ENCODE measurements at places on chromosomes 16 and 17. TPM values are rescaled to one million over a fixed set of nuclear protein-coding genes. Genes with fewer than 3 reads are reported as not detected.

- DNase-seq, result no peak
Measured at GRCh38 chr17:57640079-57640478, 105.0 kb downstream of the CCDC182 start.

DNA sequence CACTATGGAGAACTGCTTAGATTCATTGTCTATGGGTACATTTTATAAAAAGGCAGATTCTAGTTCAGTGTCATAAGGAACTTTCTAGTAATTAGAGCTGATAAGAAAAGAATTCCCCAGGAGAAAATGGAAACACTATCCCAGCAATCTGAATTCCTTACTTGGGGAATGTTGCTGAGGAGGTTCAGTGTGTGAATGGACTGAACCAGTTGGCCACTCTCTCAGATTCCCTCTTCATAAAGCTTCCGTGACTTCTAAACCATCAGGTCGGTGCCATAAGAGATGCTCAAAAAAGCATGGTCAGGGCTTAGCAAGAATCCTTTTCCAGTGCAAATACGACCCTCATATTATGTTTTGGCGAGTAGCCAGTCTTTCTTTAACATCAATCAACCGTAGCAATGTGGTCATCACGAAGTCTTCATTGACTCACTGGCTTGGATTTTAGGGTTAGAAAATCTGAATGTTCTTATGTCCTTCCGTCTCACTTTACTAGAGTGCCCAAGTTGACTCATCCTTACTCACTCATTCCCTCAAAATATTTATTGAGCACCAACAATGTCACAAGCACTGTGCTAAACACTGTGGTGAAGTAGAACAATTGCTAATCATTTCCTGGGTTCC is 102.7 kb upstream of the HLF start:
- no peak for DNase-seq

DNA sequence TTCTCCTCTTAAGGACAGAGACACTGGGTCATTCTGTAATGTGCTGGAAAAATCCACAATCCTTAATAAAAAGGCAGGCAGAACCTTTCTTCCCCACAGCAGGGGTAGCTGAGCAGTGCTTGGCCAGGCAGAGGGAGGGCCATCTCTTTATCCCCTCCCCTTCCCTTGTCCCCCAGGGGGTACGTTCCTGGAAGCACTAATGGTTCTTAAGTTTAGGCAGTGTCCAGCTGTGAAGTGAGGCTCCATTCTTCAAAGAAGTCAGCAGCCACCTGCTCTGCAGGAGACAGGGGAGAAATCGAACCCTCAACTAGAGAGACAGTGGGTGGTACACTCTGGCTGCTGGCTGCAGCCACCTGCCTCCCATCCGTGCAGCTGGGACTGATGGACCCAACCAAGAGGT is 533.9 kb upstream of the CDH11 start:
- DNase-seq, result no peak

DNA sequence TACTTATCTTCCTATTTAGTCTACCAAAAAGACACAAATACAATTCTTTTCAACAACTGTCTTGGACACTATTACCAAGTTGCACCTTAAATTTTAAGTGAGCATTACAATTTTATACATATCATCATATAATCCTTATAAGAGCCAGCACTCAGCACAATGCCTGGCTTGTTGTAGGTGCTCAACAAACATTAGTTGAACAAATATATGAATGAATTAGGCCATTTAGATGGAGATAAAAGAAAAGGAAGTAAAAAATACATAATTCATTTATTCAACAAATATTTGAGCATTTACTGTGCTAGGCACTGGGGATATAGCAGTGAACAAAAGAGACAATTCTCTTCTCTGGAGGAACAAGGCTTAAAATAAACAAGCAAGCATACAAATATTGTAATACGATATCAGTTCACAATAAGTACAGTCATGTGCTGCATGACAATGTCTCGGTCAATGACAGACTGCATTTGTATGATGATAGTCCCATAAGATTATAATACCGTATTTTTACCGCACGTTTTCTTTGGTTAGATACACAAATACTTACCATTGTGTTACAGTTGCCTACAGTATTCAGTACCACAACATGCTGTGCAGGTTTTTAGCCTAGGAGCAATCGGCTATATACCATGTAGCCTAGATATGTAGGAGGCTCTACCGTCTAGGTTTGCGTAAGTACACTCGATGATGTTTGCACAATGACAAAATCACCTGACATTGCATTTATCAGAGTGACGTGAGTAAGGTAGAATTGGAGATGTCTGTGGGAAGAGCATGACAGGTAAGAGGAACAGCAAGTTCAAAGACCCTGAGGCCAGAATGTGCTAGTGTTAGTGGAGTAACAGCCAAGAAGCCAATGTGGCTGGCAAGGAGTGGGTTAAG is 86.4 kb upstream of the HS3ST2 start:
- no peak for DNase-seq

PITPNC1 gene
- 3.2 TPM for total RNA-seq
